ENCODE measurements at places on chromosomes 7 and 10. TPM values are rescaled to one million over a fixed set of nuclear protein-coding genes. Genes with fewer than 3 reads are reported as not detected.

MOGAT3 gene
- total RNA-seq = not detected

RNF133 gene
- total RNA-seq = not detected

DNA sequence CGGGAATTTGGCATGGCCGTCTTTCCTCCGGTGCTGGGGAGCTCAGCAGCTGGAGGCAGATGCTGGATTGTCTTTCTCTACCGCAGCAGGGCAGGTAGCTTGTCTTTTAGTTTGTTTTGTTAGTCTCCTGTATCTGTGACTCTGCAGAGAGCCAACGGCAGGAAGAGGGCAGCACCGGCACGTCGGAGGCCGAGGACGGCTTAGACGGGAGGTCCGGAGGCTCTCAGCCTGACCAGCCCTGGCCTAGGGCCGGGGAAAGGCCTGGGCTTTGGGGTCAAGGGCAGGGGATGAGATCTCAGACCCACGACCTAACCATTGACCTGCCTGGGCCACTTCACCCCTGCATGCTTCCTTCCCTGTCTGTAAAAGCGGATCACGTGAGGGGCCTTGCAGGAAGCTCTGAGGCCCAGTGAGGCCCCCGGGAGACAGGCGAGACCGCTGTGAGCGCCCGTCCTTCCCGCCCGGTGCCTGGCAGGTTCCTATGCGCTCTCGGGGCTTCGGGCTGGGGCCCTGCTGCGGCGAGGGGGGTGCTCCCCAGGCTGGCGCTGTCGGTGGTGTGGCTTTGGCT, 72.7 kb downstream of the LHPP start:
- no peaks in the 10 kb centered on the region for H3K27me3 ChIP-seq
- H3K4me1 ChIP-seq = peaks cover 5% of the 10 kb centered on the region
- no peak overlapping the region for H3K4me3 ChIP-seq

DNA sequence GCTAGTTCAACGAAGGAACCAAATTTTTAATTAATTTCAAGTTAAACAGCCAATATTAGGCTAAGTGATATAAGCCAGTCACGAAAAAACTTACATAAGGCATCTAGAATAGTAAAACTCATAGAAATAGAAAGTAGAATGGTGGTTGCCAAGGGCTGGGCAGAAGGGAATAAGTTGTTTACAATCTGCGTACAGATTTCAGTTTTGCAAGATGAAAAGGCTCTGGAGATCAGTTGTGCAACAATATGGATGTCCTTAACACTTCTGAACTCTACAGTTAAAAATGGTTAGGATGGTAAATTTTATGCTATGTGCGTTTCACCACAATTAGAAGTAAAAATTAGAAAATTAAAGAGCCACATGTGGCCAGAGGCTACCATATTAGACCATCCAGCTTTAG, 13.3 kb downstream of the SCRN1 start:
- H3K27ac ChIP-seq = no peak overlapping the region
- H3K36me3 ChIP-seq = no peaks in the 10 kb centered on the region
- H3K4me1 ChIP-seq = no peaks in the 10 kb centered on the region
- DNase-seq = no peak
- no peak overlapping the region for H3K4me3 ChIP-seq

DNA sequence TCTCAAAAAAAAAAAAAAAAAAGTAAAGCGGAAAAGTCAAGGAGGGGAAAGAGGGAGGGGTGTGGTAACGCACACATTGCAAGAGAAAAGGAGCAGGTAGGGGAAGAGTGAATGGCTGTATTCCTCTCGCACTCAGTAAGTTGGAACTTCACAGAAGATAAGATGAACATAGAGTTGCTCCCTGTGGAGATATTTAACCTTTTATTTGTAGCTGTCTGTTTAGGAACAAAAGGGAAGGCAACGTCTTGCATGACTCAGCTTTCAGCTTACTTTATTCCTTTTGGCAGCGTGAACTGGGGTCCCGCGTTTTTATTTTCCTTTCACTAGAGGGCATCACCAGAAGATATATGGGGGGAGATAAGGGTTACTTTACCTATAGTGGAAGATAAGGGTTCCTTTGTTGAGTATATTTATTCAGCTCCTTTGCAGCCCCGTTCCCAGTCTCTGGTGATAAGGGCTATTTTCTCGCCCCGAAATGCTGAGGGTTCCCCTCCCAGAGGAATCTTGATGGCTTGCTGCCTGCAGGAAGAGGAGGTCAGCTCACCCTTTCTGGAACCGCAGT, 78.5 kb downstream of the APBB1IP start:
- H3K36me3 ChIP-seq = peaks cover 79% of the 10 kb centered on the region
- H3K27me3 ChIP-seq = no peaks in the 10 kb centered on the region
- H3K4me1 ChIP-seq = peaks cover 5% of the 10 kb centered on the region
- no peak overlapping the region for H3K27ac ChIP-seq

DNA sequence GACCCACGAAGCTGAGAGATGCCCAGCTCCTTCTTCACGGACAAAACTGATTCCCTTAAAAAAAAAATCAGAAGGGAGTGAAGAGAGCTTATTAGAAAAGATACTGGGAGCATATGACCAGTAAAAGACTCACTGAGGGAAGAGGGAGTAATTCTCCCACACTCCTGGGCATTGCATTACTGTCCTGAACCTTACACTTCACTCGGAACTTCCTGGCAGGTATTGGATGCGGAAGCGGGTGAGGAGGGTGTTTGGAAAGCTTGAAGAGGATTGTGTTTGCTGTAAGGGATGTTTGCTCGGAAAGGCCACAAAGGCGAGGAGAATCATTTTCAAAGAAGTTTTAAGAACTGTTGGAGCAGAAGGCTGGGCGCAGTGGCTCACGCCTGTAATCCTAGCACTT, 375 bp downstream of the HKDC1 start:
- H3K4me1 ChIP-seq = peaks cover 36% of the 10 kb centered on the region
- no peak overlapping the region for H3K4me3 ChIP-seq
- H3K36me3 ChIP-seq = no peaks in the 10 kb centered on the region
- DNase-seq = no peak
- H3K27me3 ChIP-seq = no peaks in the 10 kb centered on the region

GRCh38 chr7:74606101-74606908, 51.2 kb upstream of the GTF2I start:
- peak overlapping the region; percentile 59 for H3K4me3 ChIP-seq
- H3K27ac ChIP-seq = no peak overlapping the region
- H3K36me3 ChIP-seq = no peaks in the 10 kb centered on the region
- H3K4me1 ChIP-seq = peaks cover 5% of the 10 kb centered on the region

- H3K36me3 ChIP-seq = peaks cover 19% of the 10 kb centered on the region
- H3K4me3 ChIP-seq = no peak overlapping the region
- H3K27me3 ChIP-seq = no peaks in the 10 kb centered on the region
- H3K27ac ChIP-seq = no peak overlapping the region
These were observed 70.6 kb downstream of the REEP3 start for GRCh38 chr10:63591600-63592379.

GRCh38 chr7:92777993-92778392, 58.4 kb downstream of the CDK6 start:
- peaks cover 44% of the 10 kb centered on the region for H3K36me3 ChIP-seq
- H3K4me1 ChIP-seq = peaks cover 47% of the 10 kb centered on the region
- DNase-seq = no peak
- no peak overlapping the region for H3K27ac ChIP-seq

DNA sequence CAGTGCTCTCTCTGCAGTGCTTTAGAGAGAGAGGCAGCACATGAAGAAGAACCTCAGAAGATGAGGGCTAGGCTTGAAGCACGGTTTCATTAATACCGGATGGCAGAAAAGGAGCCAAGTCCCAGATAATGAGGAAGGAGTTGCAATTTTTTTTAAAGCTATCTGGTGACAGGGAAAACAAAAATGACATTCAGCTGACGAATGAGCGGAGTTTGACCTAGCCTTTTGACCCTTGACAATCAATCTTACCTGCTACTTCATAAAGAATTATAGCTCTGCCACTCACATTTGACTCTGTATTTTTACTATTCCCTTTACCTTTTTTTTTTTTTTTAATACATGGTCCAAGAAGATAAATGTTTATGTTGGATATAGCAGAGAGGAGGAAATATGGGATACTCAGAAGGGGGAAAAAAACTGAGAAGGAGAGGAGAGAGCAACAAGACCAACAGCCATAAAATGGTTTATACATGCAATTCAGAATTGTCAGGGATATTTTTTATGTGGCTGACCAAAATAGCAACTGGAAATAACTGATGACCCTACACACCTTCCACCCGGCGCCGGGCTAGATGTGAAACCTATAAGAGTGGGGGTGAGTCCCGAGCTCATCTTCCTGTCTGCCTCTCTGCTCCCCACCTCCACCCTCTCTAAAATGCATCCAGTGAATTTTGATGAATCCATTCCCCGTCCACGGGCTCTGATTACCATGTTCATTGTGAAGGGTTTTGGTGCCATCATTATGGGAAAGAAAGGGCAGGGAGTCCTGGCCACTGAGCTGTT, 274.4 kb upstream of the YAE1 start:
- DNase-seq = no peak
- no peaks in the 10 kb centered on the region for H3K4me1 ChIP-seq
- H3K27me3 ChIP-seq = peaks cover 13% of the 10 kb centered on the region
- no peak overlapping the region for H3K4me3 ChIP-seq

DNA sequence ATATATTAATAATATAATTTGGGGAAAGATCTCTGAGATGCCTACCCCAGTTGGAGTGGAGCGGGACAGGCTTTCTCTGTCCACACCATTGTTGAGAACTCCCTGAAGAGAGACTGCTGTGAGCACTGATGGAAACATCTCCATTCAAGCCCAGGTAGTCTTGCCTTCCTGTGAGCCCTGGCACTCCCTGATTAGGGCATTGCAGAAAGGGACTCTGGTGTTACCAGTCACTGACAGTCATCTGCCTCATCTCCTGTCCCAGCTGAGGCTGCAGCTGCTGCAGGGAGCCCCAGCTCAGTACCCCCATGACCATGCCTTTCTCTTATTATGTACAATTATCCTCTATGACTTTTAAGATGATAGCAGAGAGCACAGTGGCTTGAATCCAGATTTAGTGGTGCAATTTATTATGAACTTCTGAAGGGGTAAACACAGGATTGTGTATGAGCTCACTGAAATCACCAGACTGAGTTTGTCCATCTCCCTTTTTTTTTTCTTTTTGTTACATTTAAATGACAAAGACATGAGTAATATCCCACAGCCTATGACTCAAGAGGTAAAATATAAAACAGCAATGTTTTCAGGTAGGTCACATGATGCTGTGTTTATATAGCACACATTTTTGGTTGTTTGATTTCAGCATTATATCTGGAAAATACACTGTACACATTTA, 236.9 kb downstream of the SLC25A13 start:
- no peak overlapping the region for H3K27ac ChIP-seq
- peaks cover 3% of the 10 kb centered on the region for H3K4me1 ChIP-seq
- DNase-seq = no peak
- H3K4me3 ChIP-seq = no peak overlapping the region
- H3K27me3 ChIP-seq = peaks cover 12% of the 10 kb centered on the region

Data from activated naive CD4-positive, alpha-beta T cell treated with anti-CD3 and anti-CD28 coated beads for 36 hours (primary cell).